Stimulated activated memory B cell treated with anti-CD40 and anti-IgM and Interleukin-4, amounts not matched to agents 10 μg/mL and 1 μg/mL and 100 μg/mL, for 72 hours (primary cell): ENCODE measurements at places on chromosomes 5 and 9.

- ATAC-seq = no peak
Observed at GRCh38 chr9:18346745-18347144, 127.2 kb upstream of the ADAMTSL1 start.

DNA sequence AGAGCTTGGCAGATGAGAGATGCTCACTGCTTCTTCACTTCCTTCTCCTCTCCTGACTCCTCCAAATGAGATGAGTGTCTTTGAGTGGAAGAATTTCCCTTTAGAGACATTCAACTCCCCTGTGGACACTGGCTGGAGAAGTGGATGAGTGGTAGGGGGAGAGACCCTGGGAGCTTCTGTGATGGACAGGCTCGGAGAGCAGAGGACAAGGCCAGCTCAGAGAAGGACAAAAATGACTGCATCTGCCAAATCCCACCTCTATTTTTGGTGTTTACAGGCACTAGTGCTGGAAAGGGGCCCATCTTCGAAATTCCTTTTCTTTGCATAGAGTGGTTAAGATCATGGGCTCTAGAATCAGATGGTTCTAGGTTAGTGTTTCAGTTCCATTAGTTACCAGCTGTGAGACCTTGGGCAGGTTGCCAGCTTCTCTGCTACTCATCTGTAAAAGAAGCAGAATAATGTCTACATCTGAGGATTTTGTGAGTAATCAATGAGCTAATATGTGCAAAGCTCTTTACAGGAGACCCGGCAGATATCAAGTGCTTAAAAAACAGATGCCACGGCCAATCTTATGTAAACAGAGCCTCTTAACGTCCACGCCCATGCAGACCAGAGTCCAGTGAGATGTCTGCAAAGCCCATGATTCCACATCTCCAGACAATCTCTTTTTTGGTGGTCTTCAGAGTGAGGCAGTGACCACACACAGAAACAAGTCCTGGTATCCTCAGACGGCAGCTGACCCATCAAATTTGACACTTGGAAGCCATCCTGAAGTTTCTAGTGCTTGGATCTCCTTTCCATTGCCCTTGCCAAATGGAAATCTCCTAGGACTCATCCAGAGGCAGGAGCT is 13.6 kb upstream of the COL27A1 start:
- no peak for ATAC-seq

- peak; percentile 51 for ATAC-seq
Observed at GRCh38 chr9:136488247-136489214, 5.7 kb upstream of the SEC16A start.

DNA sequence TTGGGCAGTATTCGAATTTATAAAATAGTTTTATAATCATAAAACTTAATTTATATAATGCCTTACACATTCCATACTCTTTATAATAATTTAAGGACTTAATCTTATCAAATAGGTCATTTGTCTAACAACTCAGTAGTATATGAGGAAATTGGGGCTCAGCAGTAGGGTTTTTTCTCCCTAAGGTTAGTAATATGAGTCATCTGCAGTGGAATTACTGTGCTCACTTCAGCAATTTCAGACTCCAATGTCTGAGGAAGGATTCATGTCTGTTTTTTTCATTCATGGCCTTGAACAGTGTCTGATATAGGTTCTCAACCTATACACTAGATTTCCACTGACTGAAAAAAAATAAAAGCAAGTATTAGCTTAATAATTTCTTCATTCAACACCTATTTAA is 7.4 kb downstream of the DMRTA1 start:
- ATAC-seq = no peak

DNA sequence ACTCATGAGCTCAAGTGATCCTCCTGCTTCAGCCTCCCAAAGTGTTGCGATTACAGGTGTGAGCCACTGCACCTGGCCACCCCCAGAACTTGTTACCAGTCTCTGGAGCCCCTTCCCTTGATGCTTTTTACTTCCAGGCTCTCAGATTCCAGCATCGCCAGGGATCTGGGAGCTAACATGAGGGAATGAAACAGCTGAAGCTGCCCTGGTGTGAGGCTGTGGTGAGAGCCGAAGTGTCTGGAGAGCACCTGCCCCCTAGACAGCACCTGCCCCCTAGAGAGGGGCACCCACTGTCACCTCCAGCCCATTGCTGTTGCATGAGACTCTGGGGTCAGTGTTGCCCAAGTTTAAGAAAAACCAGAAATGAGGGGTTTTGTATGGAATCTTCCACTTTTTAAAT is 124.3 kb upstream of the SAP30L start:
- ATAC-seq = no peak

GRCh38 chr9:125551781-125552180 is 155.2 kb downstream of the MAPKAP1 start:
- ATAC-seq = no peak

DNA sequence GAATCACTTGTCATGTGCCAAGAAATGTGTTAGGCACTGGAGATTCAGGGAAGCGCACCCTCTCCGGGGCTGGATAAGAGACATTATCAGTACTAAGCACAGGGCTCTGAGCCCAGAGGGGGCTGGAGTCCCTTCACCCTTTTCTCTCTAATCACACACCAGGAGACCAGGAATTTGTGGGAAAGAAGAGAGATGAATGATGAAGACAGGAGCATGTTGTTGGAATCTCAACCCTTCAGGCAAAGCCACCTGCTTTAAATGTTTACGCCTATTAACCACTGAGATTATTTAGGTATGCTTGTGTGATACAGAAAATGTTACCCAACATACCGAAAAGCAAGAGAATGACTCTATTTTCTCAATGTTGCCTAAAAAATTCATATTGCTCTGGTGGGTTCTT is 119.8 kb downstream of the ENTREP1 start:
- ATAC-seq = no peak

DNA sequence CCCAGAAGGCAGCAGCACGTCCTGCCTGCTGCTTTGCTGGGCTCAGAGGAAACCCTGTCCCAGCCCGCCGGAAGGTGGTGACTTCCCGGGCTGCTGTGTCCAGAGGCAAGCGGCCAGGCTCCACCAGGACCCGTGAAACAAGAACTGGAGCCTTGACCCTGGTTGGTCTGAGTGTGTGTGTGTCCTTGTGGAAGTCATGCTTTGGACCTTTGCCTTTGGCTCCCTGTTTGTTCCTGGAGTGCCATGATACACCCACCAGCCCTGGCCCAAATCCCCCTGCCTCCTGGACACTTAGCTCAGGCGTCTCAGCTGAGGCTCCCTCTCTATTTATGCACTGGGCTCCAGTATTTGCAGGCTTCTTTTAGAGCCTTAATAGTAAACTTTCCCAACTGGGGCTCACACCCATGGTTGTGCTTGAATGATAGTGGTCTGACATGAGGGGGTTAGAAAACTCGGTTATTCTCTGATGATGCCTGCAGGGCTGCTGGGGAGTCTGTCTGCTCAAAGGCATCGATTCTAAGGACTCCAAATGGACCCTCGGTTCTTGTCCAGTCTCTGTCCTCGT is 72.2 kb downstream of the C9orf50 start:
- no peak for ATAC-seq

GRCh38 chr9:124580186-124580585 is 73.0 kb upstream of the NR5A1 start:
- ATAC-seq = no peak

GRCh38 chr5:72093824-72094223 is 13.5 kb upstream of the MAP1B start:
- ATAC-seq = no peak

GRCh38 chr5:58905944-58906343 is 323.1 kb downstream of the RAB3C start:
- ATAC-seq = no peak
